ENCODE measurements at places on chromosomes 5 and 9.

GRCh38 chr5:151233616-151234085, 9.8 kb upstream of the CCDC69 start:
- DNase-seq: no peak

DNA sequence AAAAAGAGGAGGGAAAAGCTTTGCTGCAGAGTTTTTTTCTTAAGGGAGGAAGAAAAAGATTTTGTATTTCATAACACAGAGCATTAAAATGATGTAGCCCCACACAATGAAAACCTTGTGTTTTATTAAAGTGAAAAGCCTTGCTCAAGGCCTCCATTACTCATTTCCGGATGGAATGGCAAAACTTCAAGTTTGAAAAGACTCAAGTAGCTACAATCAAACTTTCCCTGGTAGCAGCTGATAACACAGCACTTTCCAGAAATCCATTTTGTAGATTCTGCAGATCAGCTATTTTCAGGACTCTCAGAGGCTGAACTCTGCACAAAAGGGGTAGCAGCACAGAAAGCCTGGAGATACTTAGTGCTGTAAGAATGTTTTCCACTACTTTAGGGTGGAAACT, 374.8 kb downstream of the NFIB start:
- no peak for DNase-seq

DNA sequence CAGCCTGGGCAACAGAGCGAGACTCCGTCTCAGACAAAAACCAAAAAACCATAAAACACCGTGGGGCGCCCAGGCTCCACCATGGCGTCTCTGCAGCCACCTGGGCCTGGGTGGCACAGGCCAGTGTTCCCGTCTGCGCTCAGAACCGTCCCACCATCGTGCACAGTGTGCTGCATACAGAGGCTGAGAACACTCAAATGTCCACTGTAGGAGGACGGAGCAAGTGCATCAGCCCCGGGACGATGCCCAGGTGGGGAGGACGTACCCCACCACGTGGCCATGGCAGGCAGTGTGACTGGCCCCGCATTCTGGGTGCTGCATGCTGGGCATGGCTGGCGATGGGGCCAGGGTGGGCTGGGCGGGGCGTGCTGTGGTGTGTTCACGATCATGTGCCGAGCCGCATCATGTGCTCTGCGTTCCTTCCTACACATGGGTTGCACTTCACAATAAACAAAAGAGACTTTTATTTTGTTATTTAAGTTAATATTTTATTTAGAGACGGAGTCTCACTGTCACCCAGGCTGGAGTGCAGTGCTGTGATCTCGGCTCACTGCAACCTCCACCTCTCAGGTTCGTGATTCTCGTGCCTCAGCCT, 37.8 kb downstream of the EXD3 start:
- no peak for DNase-seq

GRCh38 chr5:167993771-167994170, 297.7 kb upstream of the WWC1 start:
- no peak for DNase-seq
